ENCODE measurements at places on chromosomes 7 and 10. TPM values are rescaled to one million over a fixed set of nuclear protein-coding genes. Genes with fewer than 3 reads are reported as not detected.

Gene UPP1
- 81.6 TPM for total RNA-seq

Gene PRSS2
- 3.0 TPM for total RNA-seq

Gene FANK1
- total RNA-seq = 4.8 TPM

Gene GFRA1
- 0.99 TPM for total RNA-seq

Gene TMEM213
- total RNA-seq = not detected

Gene NEBL
- 0.44 TPM for total RNA-seq

Gene PNLIP
- total RNA-seq = not detected

Gene SAP25
- 0.29 TPM for total RNA-seq

Gene METTL27
- 0.41 TPM for total RNA-seq

Gene SORCS1
- not detected for total RNA-seq

Gene TEX47
- not detected for total RNA-seq

Gene ICA1
- 43.2 TPM for total RNA-seq

Gene CLCN1
- total RNA-seq = not detected

Gene MYL7
- not detected for total RNA-seq

Gene AMPH
- total RNA-seq = not detected

Gene INSYN2A
- total RNA-seq = 0.53 TPM
